SJCRH30 (cell line): ENCODE measurements at places on chromosomes 11 and 22. TPM values are rescaled to one million over a fixed set of nuclear protein-coding genes. Genes with fewer than 3 reads are reported as not detected.

Gene VWCE
- 0.06 and 0.18 TPM in 2 replicates for total RNA-seq

Gene CREB3L1
- 0.30 and 0.34 TPM in 2 replicates for total RNA-seq

Gene IGSF22
- total RNA-seq, result 0.08 and 0.28 TPM in 2 replicates

Gene OR8D1
- total RNA-seq, result not detected in 2 replicates

Gene LYVE1
- not detected in 2 replicates for total RNA-seq

Gene SAA2
- total RNA-seq, result not detected in 2 replicates

Gene OR4D5
- total RNA-seq, result not detected in 2 replicates

Gene PIM3
- total RNA-seq, result 51.2 and 53.6 TPM in 2 replicates

Gene TEX12
- 0.28 TPM in 1 of 2 replicates, not detected in the other for total RNA-seq

Gene DRICH1
- not detected in 2 replicates for total RNA-seq

Gene BIRC3
- 0.08 TPM in 1 of 2 replicates, not detected in the other for total RNA-seq

Gene POU2AF2
- total RNA-seq, result not detected in 2 replicates

Gene GGTLC3
- 0.24 TPM in 1 of 2 replicates, not detected in the other for total RNA-seq

Gene PTPN5
- total RNA-seq, result not detected in 2 replicates

Gene NEAT1
- 6.2 and 12.8 TPM in 2 replicates for total RNA-seq

Gene CARD10
- total RNA-seq, result 28.9 and 30.9 TPM in 2 replicates

Gene USH1C
- total RNA-seq, result 0.35 and 0.47 TPM in 2 replicates

Gene TRIM22
- 0.30 and 0.65 TPM in 2 replicates for total RNA-seq

Gene GRM5
- total RNA-seq, result 0.03 and 0.04 TPM in 2 replicates

Gene MS4A8
- not detected in 2 replicates for total RNA-seq

Gene DTX4
- 26.3 and 26.7 TPM in 2 replicates for total RNA-seq

Gene SAA4
- not detected in 2 replicates for total RNA-seq

Gene CTSF
- total RNA-seq, result 4.5 and 5.2 TPM in 2 replicates

Gene KRTAP5-10
- not detected in 2 replicates for total RNA-seq

Gene FGF19
- total RNA-seq, result not detected in 2 replicates

Gene LMO1
- total RNA-seq, result 0.20 and 0.24 TPM in 2 replicates

Gene PDGFB
- 0.05 and 0.26 TPM in 2 replicates for total RNA-seq

Gene ROBO4
- 0.10 and 0.22 TPM in 2 replicates for total RNA-seq

Gene MMP12
- not detected in 2 replicates for total RNA-seq

Gene CHADL
- total RNA-seq, result 1.9 and 2.9 TPM in 2 replicates

Gene SYT8
- 1.7 and 2.7 TPM in 2 replicates for total RNA-seq

Gene OR51B5
- total RNA-seq, result 0.28 TPM in 1 of 2 replicates, not detected in the other

Gene DEPDC7
- 18.3 and 21.8 TPM in 2 replicates for total RNA-seq

Gene PATE4
- total RNA-seq, result not detected in 2 replicates

Gene LRRC10B
- total RNA-seq, result 40.2 and 42.1 TPM in 2 replicates
